EH (cell line): ENCODE measurements at places on chromosomes 4 and X.
A peak's percentile ranks its signal among the peaks of the same experiment; 100 is the strongest.

DNA sequence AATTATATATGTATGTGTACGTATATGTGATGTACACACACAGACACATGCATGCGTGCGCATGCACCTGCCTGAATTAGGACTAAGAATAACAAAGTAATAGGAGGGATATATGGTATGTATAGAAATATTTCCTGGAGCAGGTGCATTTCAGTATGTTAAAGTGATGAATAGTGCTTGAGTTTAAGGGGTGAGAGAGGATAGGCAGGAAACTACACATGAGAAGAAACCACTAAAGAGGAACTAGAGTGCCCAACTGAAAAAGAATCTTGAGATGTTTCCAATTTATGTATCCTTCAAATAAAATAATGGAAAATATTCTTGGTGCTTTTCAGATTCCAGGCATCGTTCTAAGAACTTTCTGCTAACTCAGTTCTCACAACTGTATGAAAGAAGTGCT lies 52.6 kb upstream of the UNC5C start:
- no peak for DNase-seq

DNA sequence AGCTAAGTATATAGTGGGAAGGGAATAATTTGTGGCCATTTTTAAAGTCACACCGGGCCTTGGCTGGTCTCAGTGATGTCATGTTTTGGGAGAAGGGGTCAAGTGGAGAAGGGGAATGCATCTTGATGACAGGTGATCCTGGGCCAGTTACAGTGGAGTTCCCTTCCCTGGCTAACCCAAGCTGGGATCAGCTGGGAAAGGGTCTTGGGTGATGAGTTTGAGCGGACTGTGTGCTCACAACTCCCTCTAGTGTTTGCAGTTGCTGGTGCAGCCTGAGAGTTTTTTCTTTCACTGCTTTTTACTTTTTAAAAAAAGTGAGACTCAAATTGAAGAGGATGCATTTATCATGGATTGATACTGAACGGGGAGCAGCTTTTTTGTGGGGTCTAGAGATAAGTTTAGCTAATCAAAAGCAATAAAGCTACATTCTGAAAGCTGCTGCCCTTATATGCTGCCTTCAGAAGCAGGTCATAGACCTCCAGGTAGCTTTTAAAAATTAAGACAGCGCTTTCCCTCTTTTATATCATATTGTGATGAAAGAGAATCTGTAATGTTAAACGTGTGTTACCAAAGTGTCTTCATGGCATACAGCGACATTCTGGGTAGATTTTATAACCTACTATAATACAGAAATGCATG lies 164.7 kb downstream of the DCLK2 start:
- peak; percentile 73 for DNase-seq

GRCh38 chr4:121877041-121877773 lies 6.9 kb upstream of the BBS7 start:
- peak; percentile 38 for DNase-seq

- no peak for DNase-seq
Observed at GRCh38 chr4:159369256-159369655, 266.4 kb downstream of the RAPGEF2 start.

DNA sequence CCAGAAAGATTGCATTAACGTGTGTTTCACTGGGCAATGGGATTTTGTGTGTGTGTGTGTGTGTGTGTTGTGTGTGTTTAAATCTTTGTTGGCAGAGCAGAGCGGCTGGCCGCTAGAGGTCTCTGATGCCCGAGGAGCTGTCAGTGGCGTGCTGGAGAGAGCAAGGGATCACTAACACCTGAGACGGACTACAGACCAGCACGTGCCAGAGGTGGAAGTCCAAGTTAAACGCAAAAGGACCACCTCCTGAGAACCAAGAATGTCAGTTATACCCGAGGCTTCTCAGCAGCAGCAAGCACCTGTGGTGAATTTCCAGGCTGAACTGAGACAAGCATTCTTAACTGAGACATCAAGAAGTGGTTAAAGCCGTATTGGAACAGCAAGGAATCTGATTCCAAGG lies 9.0 kb upstream of the SLC25A14 start:
- peak; percentile 48 for DNase-seq

DNA sequence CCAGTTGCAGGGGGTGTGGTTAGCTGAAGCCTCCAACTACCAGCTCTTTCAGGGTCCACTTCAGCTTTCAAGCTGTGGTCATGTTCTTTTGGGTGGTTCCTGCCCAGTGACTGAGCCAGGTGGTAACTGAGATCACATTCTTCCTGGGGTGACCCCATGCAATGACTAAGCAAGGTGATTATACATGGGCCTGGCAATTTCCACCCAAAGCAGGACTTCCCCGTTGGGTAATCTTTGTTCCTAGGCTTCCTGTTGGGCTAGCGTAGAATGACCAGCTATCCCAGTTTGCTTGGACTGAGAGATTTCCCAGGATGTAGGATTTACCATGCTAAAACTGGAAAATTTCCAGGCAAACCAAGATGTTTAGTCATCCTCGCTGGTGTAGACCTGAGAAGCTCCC lies 18.4 kb upstream of the MAGEB17 start:
- DNase-seq: no peak

DNA sequence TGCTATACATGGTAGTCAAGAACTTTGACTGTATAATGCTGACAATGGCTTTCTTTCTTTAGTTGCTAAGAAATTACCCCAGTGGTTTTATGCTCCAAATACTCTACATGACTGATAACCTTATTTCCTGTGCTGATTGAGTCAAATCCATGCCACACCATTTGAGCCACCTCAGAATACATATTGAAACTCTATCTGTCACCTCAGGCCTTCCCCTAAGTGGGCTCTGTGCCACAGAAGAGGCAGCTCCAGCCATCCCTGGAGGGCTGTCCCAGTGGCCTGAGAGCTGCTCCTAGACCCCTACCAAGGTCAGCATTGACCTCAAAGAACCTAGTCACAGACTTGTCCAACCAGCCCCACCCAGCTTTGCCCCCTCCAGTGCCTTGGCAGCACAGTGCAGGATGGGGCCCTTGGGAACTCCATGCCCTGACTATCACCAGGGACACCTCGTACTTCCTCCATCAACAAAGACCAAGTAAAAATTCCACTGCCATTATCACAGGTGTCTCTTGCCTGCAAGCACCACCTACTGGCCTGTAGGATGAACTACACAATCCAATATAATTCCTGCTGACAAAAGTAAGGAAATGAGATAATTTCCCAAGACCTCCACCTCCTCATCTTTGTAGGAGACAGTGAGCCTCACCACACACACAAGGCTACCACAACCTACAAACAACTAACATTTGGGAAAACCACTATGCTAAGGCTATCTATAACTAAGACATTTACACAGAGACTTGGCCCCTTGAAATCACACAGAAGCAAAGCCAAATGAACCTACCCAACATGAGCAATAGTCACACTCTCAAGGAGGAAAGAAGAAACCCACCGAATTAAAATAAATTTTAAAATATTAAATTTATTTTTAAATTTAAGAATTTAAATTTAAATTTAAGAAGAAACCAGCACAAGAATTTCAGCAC lies 239.9 kb downstream of the NKX6-1 start:
- peak; percentile 35 for DNase-seq

GRCh38 chr4:88919056-88919455 lies 137.9 kb downstream of the FAM13A start:
- no peak for DNase-seq
